ENCODE measurements at places on chromosomes 13 and 19.
A peak's percentile ranks its signal among the peaks of the same experiment; 100 is the strongest.

- DNase-seq, result peak; percentile 88
Observed at GRCh38 chr19:55384920-55385723, 610 bp upstream of the RPL28 start.

- no peak for DNase-seq
Observed at GRCh38 chr19:1975162-1975480, 34.1 kb downstream of the CSNK1G2 start.

- peak; percentile 21 for DNase-seq
Observed at GRCh38 chr13:30382836-30383525, 39.3 kb upstream of the UBE2L5 start.

GRCh38 chr19:31317570-31317969 is 31.7 kb downstream of the TSHZ3 start:
- DNase-seq, result no peak

DNA sequence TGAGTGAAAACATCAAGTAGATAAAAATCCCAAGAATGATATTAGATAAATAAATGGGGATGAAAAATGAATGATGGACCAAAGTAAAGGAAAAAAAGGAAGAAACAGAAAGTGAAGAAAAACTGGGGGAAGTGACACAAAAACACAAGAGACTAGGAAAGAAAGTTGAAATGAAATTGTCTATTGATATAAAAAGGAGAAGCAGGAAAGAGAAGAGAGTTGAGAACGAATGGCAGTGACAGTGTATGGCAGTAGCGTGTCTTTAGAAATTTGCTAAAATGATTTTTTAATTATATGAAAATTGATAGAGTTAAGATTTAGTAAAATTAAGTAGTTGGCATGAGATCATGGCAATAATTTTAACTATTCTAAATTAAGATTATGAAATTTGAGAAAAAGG is 36.3 kb upstream of the SGCG start:
- no peak for DNase-seq

DNA sequence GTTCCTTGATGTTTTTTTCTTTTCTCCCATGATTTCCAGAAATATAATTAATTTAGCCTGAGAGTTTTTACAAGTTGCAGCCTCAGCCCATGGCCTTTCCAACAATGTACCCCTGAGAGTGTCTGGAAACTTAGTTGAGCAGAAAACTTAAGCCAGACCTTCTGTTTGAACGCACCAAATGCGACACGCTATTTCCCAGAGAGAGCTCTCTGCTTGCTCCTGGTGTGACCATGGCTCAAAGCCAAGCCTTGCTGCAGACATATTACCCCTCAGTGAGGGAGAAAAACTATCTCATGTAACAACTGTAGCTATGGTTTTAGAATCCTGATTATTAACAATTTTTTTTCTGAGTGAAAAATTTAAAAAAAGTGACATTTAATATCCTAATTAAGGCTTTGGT is 1204.5 kb upstream of the SLC10A2 start:
- DNase-seq, result no peak

GRCh38 chr13:92187378-92187989 is 789.1 kb downstream of the GPC5 start:
- DNase-seq, result no peak

GRCh38 chr19:5154129-5154798 is 185.4 kb downstream of the KDM4B start:
- no peak for DNase-seq

DNA sequence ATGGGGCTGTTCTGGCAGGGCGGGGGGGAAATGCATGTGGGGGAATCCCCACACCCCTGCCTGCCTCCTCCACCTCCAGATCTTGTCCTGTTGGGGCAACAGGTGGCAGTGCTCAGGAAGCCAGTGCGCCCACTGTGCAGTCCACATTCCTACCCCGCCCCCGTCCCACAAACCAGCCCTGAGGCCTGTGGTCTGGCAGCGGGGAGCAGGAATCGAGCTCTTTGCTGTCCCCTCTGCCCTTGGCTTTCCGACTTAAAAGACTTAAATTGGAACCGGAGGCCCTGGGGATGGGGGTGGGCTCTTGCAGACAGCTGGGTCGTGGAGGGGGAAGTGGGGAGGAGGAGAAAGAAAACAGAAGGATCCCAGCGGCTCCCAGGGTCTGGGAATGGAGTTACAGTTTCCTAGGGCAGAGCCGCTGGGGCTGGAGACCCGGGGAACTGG is 4.3 kb downstream of the NANOS3 start:
- no peak for DNase-seq

DNA sequence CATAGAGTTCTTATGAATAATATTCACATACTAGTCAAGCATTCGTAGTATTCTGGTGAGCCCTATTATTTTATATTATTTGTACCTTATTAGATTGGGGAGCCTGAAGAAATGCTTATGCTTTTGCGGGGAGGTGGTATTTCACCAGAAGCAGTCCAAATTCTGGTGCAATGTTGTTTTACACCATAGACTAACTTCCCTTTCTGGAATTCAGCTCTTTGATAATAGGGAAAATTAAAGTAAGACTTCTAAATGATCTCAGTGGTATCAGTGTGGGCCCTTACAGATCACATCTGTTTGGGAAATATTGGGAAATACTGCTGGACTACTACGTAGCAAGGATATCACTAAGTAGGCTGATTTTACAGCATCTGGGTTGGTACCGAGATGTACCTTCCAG is 34.2 kb downstream of the KCTD12 start:
- no peak for DNase-seq

DNA sequence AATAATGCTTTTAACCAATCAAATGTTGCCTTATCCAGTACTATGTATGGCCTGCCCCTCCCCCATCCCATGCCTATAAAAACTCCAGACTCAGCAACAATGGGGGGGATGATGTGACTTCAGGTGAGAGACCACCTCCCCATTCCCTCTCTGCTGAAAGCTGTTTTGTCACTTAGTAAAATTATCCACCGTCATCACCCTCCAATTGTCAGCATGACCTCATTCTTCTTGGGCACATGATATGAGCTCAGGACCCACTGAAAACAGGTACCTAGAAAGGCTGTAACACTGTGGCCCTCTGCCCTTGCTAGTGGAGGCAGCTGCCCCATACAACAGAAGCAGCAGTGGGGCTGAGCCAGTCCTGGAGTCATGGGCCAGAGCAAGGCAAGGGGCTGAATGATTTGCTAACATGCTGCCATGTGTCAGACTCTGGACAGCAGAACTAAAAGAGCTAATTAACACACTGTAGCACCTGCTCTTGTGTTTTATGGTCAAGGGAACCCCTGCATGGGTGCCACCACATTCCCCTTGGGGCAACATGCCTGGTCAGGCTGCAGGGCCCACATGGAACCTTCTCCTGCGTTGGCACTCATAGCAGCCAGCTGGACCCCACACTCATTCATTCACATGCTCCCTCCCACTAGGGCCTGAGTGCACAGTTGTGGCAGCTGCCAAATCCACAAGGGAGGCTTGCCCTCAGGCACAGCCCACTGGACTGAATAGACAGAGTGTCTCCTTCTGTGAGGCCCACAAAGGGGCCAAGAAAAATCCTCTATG is 722.2 kb upstream of the PCDH20 start:
- no peak for DNase-seq

- no peak for DNase-seq
Observed at GRCh38 chr19:54506079-54506478, 3.4 kb downstream of the LAIR2 start.

GRCh38 chr13:41941174-41941573 is 19.7 kb downstream of the VWA8 start:
- DNase-seq, result no peak

DNA sequence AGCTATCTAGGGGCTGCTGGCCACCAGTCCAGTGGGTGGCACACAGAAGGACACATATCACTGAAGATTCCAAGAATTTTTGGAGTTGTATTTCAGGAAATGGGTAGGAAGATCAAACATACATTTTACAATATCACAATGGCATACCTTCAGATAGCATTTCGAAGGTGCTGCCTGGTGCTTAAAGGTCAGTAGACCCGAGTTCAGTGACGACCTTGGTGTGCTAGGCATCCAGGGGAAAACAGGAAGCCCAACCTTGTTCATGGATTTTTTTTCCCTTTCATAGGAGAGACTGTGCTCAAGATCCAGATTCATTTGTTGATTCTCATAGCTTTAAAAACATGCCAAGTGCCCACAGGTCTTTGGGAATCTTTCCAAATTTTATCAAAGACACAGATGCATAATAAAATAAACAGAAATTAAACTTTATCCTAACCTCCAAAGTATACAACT is 51.0 kb upstream of the RCBTB2 start:
- no peak for DNase-seq

- DNase-seq, result no peak
Observed at GRCh38 chr13:99760456-99760855, 211.1 kb downstream of the ZIC5 start.

- DNase-seq, result no peak
Observed at GRCh38 chr13:31000889-31001288, 68.4 kb downstream of the TEX26 start.

GRCh38 chr19:31562966-31563612 is 213.9 kb upstream of the TSHZ3 start:
- no peak for DNase-seq

DNA sequence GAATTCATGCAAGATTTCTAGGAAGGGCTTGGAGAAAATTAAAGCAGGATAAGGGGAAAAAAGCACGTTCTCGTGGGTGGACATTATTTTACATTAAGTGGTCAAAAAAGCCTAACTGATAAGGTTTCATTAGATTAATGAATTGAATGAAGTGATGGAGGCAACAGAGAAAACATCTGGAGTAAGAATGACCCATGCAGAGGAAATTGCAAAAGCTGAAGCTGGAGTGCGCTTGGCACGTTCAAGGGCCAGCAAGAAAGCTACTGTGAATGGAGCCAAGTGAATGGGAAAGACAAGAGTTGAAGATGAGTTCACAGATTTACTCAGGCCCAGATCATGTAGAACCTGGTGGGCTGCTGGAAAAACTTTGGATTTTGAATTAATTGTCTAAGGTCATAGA is 777.9 kb downstream of the DACH1 start:
- DNase-seq, result no peak

DNA sequence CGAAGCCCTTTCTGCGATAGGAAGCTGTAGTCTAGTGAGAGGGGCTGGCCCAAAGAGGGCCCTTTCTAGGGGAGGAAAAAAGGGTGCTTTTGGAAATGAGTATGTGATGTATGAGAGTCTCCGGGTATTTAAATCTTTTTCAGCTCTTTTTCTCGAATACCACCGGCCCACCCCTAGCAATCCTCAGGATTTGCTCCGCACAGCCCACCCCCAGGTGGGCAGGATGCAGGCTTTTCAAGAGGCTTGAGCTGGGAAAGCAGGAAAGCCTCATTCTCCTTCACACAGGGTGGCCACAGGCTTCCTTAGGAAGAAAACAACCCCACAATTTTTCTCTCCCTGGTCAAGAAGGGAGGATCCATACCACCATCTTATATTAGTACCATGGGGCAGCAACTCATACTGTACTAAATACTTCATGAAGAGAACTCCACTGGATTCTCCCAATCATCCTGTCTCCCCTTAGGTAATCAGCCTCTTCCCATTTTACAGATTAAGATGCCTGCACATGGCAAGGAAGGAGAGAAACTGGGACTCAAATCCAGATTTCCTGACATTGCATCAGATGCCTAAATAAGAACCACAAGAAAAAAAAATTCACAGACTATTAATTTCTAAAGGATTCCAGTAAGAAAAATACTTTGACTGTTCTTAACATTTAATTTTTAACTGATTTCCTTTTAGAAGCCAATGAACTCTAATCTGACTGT is 84.4 kb downstream of the STK24 start:
- no peak for DNase-seq

DNA sequence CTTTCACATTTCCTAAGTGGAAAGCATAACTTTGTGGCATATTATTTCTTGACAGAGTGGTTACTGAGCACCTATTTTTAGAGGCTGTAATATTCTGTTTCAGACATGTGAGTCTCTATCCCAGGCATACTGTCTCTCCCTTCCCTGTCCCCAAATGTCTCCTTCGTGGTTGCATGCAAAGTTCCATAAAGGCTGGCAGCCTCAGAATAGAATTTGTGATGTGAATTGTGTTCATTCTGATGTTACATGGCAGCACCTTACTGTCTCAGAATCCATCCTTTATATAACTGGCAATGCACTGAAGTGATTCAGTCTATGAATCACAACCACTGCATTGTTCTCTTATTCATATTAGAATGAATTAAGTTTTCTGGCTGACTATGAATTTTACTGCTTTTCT is 89.0 kb upstream of the SLC7A1 start:
- no peak for DNase-seq

DNA sequence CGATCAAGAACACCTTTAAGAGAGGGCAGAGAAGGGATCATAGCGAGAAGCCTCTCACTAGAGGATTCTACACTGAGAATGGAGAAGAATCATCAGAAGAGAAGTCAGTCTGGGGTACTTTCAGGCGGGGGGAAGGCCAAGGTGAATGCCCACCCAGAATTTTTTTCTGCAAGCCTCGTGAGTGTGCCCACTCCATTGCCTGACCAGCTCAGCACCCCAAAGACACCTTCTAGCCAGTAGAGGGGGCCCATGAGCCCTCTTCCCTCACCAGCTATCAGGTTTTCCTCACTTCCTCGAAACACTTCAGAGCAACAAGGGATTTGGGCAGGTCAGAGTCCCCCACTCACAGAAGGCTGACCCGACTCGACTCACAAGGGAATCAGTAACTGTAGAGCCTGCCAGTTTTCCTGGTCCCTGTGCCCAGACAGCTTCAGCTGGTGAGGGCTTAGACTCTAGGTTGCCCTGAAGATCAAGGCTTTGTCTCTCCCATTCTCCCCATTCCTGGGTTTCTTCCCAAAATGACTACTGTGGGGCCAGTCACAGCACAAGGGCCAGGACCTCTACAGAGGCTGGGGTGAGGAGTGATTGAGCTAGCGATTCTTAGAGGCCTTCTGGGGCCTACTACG is 18.4 kb downstream of the NLRP13 start:
- no peak for DNase-seq

GRCh38 chr13:39655041-39655568 is 357 bp upstream of the COG6 start:
- no peak for DNase-seq

GRCh38 chr13:107678075-107678689 is 537.2 kb downstream of the LIG4 start:
- DNase-seq, result no peak

- DNase-seq, result no peak
Observed at GRCh38 chr19:28706693-28707092, 506.3 kb downstream of the UQCRFS1 start.

DNA sequence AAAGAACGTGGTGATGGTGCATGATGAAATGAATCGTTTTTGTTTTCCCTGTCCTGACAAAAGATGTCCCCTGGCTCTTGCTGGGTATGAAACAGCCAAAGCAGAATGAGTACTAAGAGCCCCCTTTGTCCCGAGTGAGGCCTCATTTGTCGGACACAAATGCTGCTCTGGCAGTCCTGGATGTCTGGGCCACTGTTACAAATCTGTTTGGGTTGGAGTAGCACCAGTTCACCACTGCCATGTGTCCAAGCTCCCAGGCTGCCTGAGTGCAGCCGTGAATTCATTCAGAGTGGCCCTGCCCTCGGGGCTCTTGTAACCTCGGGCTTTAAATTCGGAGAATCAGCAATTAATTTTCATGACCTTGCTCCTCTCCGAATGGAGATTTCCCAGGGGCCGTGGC is 182.4 kb downstream of the NUFIP1 start:
- DNase-seq, result no peak

DNA sequence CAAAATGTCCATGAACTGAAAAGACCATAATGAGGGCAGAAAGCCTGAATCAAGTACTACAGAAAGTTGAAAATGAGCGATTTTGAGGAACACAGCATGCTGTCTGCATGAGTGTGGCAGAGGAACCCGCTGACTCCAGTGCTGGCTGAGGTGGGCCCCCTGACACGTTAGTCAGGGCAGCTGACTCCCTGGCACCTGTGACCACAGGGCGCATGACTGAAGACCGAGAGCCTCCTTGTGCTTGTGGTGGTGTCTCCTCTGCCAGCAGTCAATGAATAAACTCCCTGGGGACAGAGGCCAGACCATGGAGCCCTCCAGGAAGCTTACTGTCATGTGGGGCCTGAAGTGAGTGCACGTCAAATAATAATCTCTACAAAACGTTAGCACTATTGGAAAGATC is 38.4 kb upstream of the VSTM2B start:
- no peak for DNase-seq

Data from DMS 273 treated with DMSO at 0.1 percent for 48 hours (cell line).